ENCODE measurements at places on chromosomes 2 and 18.

DNA sequence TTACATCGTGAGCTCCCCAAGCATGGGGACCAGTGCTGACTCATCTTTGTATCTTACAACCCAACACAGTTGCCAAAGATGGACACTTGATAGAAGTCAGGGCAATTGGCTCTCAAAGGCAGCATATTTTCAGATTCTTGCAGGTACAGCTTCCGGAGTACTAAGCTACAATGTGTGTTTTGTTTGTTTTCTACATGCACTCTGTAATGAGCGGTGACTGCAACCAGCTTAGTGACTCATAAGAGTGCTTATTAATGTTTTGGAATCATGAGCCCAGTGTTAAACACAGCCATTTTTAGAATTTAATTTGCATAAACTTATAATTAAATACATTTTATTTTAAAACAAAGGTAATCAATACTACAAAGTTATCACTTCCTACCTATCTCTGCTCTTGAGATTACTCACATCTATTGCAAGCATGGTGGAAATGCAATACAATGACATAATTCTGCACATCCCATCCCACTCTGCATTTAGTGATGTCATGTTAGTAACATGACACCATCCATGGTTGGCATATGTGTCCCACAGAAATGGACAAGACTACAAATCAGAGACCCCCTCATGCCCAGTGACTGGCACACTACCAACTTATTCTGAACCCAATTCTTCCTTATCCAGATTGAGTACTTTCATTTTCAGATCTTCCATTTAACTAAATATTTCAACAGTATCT is 399.8 kb upstream of the ST6GAL2 start:
- DNase-seq = no peak

DNA sequence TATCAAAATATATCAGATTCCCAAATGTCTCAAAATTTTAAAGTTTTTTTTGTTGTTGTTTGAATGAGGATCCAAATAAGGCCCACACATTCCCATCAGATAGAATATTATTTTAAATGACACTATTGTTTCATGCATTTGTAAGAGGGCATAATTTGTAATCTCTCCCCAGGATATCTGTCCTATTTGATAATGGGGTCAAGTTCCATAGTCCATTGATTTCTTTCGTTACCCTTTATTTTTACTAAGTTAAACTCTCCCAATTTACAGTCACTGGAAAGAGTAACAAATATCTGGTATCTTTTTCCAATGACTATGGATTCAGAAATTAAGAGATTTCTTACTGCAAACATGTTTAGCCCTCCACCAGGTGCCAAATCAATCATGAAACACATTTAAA is 32.4 kb downstream of the INO80C start:
- DNase-seq = no peak

GRCh38 chr2:166518634-166519390 is 24.8 kb upstream of the SCN7A start:
- no peak for DNase-seq

- DNase-seq = no peak
These were observed 168.2 kb upstream of the MYCN start for GRCh38 chr2:15772086-15772595.

- no peak for DNase-seq
These were observed 6.9 kb downstream of the SLC4A3 start for GRCh38 chr2:219634171-219634940.

DNA sequence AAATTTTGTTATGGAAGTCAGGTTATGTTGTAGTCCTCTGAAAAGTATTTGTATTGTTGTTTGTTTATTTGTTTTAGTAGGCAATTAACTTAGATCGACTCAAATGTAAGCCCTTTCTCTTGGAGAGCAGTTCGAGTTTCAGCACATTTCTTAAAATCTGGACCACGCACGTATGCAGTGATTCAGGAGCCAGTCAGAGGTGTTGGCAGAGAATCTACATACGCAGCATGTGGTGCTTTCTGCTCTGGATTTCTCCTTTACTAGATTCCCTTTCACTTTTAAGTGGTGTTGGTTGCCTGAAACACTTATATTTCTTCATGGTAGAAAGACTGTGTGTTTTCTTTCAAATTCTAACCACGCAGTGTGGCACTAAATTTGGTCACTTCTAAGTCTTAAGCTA is 773.9 kb upstream of the LRATD1 start:
- no peak for DNase-seq
